ENCODE measurements at places on chromosomes 3 and 15.

- no peak for DNase-seq
Measured at GRCh38 chr3:94928921-94929320, 866.1 kb downstream of the NSUN3 start.

GRCh38 chr15:43942194-43942593 is 115.4 kb downstream of the WDR76 start:
- DNase-seq: no peak

- DNase-seq: no peak
Measured at GRCh38 chr15:92091155-92091734, 237.7 kb downstream of the SLCO3A1 start.

DNA sequence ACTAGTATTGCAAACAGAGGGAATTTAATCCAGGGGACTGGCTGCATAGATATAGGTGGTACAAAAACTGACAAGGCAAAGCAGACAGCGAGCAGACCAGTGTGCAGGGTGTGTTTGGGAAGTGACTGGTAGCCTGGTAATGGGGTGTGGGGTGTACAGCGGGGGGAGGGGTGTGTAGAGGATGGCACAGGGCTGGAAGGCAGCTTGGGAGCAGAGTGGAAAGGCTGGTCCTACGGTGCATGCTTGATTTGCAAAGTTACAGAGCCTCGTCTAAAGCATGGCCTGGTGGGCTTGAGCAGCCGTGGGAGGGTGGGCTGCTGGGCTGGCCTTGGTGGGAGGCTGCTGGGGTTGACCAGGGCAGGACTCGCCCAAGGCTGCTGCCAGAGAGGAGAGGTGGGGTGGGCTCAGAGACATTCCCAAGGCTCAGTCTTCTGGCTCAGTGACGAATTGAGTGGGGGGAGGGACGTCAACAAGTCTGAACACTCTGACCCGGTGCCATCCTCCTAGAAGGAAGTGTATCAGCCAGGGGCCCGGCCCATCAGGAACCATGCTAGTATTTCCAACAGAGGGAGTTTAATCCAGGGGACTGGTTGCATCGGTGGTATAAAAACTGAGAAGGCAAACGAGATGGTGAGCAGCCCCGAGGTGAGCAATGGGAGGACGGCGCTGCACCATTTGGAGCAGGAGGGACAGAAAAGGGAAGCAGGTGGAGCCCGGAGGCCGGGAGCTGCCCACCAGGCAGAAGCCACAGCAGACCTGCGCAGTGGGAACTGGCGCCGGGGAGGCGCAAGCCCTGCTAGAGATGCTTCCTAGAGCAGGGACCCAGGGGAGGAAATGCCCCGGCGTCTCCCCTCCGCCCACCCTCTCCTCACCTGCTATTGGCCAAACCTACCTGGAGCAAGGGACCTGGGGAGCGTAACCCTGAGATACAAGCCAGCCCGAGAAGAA is 29.2 kb downstream of the CPN2 start:
- no peak for DNase-seq

DNA sequence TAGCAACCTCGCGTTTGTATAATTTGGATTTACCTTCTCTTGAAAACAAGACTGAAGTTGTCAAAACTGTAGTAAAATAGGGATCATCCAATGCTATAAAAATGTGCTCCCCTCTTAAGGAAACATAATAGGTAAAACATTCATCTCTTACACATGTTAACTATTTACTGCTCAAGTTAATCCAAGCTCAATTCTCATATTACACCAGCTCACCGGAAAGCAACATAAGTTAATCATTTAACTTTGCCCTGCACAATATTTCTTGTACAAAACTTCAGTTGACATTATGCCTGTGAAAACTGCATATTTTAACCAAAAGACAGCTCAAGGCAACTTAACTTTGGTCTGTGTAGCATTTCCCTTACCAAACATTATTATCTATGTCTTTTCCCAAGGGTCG is 634.2 kb downstream of the NAALADL2 start:
- no peak for DNase-seq

DNA sequence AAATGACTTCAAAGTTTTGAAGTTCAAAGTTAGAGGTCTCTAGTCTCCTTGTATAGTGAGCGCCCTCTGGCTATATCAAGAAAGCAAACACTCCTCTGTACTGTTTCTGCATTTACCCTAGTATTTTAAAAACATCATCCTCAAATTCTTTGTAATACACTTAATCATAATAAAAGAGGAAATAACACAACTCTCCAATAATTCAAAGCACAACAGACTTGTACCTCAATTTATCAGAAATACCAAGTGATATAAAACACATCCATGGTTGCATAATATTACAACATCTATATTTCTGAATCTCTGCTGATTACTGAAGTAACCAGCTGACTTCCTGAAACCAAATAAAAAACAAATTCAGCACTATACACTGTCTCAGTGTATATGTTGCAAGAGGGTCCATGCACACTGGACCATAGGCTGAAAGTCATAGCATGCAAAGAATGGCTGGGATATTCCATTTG is 12.5 kb downstream of the PLOD2 start:
- DNase-seq: no peak

GRCh38 chr15:42919799-42920518 is 619 bp downstream of the TTBK2 start:
- DNase-seq: no peak

- no peak for DNase-seq
Measured at GRCh38 chr3:50418850-50419249, 59.5 kb upstream of the TMEM115 start.

- DNase-seq: no peak
Measured at GRCh38 chr15:53851110-53851848, 91.8 kb upstream of the WDR72 start.

DNA sequence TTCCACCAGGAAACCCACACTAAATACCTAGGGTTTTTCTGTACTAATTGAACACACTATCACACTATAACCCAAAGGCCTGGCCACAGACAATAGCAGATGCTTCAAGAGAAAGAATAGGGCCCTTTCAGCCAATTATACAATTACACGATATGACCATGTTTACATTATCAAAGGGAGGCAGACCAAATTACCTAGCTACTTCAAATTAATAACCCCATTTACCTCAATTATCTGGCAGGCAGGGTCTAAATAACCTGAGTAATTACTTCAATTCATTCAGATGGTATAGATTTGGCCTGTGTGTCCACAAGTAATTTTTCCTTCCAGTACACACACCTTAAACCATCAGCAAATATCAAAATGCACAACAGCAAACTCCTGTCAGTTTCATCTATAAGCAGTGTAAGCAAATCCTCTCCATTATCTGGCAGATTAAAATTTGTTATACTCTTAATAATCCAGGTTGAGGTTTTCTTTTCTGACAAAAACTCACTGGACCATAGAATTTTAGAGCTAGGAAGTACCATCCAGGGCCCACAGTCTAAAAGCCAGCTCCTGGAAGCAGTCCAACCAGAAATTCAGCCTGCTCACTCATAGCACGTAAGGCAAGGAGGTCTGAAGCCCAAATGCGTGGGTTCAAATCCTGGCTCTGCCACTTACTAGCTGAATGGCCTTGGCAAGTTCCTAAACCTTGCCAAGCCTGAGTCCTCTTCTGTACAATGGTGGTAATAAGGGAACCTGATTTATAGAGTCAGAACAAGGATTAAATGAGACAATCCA is 51.8 kb downstream of the RFTN1 start:
- DNase-seq: no peak

DNA sequence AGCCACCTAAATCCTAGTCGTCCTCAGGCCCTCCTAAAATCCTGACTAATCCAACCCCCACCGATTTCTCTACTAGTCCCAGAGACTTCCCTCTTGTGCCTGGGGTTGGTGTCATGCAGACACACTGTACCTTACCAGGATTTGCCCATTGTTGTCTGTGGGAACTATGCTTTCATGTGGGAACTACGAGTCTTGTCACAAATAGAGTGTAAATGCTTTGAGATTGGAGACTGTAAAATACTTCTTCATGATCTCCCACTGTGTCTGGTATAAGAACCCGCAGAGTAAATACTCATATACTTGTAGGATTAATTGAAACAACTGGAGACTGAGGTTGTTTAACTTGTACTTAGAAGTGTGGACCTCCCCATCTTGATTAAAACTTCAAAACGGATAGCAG is 11.2 kb downstream of the B3GNT5 start:
- DNase-seq: no peak

GRCh38 chr3:37910671-37911400 is 49.2 kb downstream of the CTDSPL start:
- DNase-seq: no peak

DNA sequence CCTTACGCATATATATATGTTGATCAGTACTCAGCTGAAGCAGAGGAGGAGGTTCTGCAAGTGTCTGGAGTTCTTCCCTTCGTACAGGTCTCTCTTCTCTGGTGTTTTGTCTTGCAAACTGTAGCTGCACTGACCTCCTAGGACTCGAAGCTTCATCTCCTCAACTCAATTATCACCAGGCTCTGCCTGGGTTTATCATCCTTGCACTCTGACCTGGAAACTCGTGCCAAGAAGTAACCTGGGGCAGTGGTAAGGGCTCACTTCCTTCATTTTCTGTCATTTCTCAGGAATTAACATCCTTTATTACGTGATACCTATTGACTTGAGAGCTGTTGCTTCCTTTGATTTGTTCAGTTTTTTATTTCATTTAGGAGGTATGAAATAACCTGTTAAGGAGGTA is 14.4 kb downstream of the REC114 start:
- DNase-seq: no peak

DNA sequence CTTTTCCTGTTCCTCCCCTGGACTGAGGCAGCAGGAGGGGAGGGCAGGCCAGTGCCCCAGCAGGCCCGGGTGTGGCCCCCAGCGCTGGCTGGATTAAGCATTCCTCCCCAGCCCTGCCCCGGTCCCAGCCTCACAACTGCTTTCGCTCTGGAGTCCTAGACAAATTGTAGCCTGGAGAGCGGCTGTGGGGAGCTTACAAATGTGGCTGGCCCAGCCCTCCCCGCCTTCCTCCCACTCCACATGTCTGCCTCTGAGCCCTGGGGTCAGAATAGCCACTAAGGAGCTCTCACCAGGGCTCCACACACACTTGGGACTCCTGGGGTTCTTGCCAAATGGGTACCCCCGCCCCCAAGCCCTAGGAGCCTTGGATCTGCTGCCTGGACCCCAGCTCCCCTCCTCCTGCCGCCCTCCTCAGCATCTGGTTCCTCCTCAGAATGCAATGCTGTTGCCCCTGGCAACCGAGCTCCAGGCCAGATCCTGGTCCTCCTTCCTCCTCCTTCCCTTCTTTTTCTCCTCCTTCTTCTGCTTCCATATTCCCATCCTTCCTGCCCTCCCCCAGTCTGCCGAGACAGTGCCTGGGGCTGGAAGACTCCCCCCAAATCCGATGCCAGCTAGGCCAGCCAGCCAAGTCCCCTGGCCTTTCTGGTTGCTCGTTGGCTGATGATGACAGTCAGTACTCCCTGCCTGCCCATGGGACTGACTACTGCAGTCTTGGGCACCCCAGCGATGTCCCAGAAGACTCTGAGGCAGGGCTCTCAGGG is 91.1 kb downstream of the LINGO1 start:
- no peak for DNase-seq

DNA sequence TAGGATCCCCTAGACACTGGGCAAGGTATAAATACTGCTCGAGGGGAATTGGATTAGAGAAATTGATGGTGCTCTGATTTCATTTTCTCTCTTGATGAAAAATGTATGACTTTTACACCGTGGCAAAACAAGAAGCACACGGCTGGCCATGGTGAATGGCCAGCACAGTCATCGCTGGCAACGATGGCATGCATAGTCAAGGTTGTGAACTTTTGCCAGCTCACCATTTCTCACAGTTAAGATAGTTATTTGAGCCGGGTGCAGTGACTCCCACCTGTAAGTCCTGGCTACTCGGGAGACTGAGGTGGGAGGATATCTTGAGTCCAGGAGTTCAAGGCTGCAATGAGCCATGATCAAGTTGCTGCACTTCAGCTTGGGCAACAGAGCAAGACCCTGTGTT is 95.4 kb downstream of the HMG20A start:
- no peak for DNase-seq

DNA sequence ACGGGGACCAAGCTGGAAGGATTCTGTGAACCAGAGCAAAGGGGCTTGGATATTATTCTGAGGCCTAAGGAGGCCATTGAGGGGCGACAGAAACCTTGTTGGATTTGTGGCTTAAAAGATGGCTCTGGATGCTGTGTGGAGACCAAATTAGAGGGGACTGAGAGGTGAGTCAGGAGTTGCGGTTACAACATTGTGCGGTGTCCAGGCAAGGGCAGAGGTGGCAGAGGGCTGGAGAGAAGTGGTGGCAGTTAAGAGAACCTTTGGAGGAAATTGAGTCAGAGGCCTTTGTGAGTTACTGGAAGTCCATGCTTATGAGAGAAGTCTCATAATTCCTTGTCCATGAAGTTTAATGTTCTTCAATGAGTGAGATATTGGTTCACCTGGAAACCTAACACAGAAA is 143.2 kb downstream of the FAM43A start:
- DNase-seq: no peak

DNA sequence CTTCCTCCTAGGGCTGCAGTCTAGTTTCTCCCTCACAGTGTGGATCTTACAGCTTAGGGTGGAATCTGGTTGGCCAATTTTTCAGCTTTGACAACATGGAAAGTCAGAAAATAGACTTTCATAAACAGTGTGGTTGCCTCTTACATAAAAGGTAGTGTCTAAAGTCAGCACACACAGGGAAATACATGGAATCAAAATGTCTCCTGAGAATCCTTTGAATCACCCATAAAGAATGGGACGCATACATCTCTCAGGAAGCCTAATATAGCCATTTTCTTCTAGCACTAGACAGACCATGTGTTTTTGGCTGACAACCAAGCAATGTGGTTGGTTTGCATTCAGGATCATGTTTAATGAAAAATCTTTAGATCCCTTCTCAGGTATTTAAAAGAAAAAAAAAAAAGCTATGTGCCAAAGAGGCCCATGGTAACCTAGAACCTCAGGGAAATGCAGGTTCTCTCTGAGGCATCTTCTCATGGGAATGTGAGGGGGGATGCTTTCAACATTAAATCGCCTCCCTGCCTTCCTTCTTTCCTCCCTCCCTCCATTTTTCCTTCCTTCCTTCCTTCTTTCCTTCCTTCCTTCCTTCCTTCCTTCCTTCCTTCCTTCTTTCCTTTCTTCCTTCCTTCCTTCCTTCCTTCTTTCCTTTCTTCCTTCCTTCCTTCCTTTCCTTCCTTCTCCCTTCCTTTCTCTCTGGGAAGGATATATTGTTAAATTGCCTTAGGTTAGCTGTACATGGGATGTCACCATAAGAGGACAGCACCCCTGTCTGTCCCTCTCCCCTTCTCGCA is 34.3 kb upstream of the ZBTB38 start:
- DNase-seq: no peak

GRCh38 chr15:85618956-85619491 is 175.7 kb downstream of the KLHL25 start:
- peak; percentile 68 for DNase-seq

GRCh38 chr15:43143203-43143941 is 10.0 kb downstream of the TMEM62 start:
- no peak for DNase-seq

GRCh38 chr3:28018925-28019718 is 222.3 kb upstream of the CMC1 start:
- DNase-seq: no peak

GRCh38 chr3:66348704-66349103 is 127.9 kb downstream of the SLC25A26 start:
- DNase-seq: no peak

- no peak for DNase-seq
Measured at GRCh38 chr15:61184431-61184830, 44.7 kb downstream of the RORA start.
